ENCODE measurements at places on chromosomes 3 and 15. TPM values are rescaled to one million over a fixed set of nuclear protein-coding genes. Genes with fewer than 3 reads are reported as not detected.

The MESP1 gene
- 0.28 TPM for total RNA-seq

The SPESP1 gene
- total RNA-seq, result 4.2 TPM

The KIF15 gene
- total RNA-seq, result 19.0 TPM

The CHRD gene
- total RNA-seq, result 3.1 TPM

The CPN2 gene
- not detected for total RNA-seq

The RASL12 gene
- 1.1 TPM for total RNA-seq

The ZDHHC23 gene
- 3.5 TPM for total RNA-seq

The DPPA2 gene
- total RNA-seq, result not detected

The TIGIT gene
- under 0.01 TPM for total RNA-seq

The ANKRD34C gene
- total RNA-seq, result not detected

Data from regular cardiac myocyte (primary cell).